ENCODE measurements at places on chromosomes 2 and 18.

- DNase-seq = no peak
Observed at GRCh38 chr18:32956591-32957315, 183.9 kb upstream of the KLHL14 start.

DNA sequence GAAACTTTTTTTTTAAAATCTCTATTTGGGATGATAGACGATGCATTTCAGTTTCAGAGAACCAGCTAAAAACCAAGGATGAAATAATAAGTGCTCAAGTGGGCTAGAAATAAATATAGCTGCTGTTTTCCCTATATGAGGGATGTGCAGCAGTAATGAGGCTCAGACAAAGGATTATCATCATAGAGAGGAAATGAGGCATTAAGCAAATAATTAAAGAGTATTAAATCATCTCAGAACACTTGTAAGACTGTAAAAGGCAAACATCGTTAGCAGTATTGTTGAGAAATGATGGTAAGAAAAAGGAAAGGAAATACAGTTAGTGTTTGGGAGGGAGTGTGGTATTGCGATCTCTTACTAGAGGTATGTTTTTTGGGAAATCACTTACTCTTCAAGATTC lies 233.5 kb downstream of the TGIF1 start:
- DNase-seq = no peak

DNA sequence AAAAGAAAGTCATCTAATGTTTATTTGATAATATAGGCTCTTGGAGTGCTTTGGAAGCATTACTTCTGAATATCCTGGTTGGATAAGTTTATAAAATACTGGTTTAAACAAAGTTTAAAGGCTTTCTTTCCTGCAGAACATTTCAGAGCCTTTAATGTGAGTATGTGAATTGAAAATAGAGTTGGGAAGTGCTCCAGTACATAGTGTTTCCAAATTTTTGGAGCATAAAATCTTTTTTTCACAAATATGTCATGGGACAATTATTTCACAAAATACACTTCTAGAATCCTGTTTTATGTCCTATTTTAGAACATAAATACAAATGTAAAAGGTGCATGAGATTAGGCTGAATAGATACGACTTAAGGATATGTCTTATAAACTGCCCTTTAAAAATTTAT lies 158.9 kb upstream of the HNRNPA3 start:
- DNase-seq = no peak

- DNase-seq = no peak
Observed at GRCh38 chr2:174951745-174952144, 53.4 kb downstream of the CHN1 start.

DNA sequence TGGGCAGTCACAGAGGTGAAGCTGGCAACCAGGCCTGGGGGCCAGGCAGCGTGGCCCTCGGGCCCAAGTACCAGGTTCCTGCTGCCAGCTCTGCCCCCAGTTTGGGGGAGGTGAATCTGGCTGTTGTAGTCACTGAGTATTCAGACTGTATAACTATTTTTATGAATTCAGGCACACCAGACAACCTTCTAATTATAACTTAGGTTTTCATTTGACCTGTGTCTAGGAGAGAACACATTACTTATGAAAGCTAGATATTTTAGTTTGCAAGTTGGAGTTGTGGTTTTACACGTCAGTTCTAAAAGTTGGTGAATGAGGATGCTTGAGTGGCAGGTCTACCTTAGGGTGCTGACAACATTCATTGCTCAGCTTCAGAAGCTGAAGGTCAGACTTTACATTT lies 71.7 kb downstream of the LIMS1 start:
- DNase-seq = no peak

Data from stimulated activated effector memory CD8-positive, alpha-beta T cell treated with anti-CD3 and anti-CD28 coated beads, Interleukin-12 subunit alpha, Interleukin-12 subunit beta, amount 100 ng/mL, for 72 hours (primary cell).